ENCODE measurements at places on chromosomes 5 and 9.

DNA sequence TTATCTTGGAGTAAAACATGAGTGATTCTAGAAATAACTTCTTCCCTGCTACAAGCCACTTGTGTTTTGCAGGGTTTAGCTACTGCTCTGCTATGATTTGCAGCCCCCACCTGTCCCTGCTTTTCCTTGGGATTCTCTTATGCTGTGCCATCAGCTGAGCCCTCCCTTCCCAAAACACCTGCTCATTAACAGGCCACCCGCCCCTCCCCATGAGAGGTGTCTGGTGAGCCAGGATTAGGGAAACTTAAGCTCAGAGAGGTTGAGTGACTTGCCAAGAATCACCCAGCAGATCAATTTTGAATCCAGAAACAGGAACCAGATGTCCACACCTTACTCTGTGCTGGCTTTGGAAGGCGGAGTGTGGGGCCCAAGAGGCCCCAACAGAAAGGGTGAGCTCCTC lies 111.7 kb upstream of the CXCL14 start:
- DNase-seq, result peak; percentile 39

DNA sequence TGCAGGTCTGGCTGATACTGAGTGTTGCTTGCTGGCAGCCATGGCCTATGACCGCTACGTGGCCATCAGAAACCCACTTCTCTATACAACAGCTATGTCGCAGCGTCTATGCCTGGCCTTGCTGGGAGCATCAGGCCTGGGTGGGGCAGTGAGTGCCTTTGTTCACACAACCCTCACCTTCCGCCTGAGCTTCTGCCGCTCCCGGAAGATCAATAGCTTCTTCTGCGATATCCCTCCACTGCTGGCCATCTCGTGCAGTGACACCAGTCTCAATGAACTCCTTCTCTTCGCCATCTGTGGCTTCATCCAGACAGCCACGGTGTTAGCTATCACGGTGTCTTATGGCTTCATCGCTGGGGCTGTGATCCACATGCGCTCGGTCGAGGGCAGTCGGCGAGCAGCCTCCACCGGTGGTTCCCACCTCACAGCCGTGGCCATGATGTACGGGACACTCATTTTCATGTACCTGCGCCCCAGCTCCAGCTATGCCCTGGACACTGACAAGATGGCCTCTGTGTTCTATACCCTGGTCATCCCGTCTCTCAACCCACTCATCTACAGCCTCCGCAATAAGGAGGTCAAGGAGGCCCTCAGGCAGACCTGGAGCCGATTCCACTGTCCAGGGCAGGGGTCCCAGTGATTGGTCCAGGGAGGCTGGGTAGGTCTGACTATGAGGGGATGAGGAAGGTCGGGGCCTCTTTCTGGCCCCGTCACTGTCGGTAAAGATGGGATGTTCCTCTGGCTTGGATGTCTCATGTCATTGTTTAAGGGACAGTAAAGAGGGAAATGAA lies 718 bp downstream of the OR5C1 start:
- DNase-seq, result no peak

- no peak for DNase-seq
Measured at GRCh38 chr5:152465140-152465539, 60.1 kb upstream of the NMUR2 start.

- no peak for DNase-seq
Measured at GRCh38 chr5:150006318-150006717, 5.8 kb downstream of the HMGXB3 start.

DNA sequence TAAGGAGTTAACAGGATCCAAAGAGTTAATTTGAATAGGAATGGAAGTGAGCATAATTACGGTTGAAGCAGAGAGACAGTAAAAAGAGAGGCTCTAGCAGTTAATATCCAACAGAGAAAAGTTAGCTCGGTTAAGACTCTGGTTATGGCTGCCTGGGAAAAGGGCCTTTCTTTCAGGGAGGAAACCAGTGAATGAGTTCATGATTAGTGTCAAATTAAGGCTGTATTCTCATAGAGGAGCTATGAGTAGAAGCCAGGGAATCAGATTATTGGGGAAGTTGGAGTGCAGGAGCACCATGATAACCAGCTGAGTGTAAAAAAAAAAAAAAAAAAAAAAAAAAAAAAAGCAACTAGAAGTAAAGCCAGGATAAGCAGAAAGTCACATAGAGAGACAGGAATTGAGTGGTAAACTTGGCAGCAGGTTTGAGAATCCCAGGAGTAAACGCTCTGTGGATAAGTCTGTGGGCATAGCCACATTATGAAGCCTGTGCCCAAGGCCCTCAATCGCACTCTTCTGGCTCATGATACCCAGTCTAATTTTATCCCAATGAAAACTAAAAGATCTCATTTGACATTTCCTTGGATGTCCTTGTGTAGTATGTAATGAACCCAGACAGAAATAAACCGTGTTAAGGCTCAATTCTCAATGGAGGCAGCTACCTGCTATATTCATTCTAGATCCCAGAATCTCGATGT lies 372.6 kb upstream of the MPDZ start:
- no peak for DNase-seq

DNA sequence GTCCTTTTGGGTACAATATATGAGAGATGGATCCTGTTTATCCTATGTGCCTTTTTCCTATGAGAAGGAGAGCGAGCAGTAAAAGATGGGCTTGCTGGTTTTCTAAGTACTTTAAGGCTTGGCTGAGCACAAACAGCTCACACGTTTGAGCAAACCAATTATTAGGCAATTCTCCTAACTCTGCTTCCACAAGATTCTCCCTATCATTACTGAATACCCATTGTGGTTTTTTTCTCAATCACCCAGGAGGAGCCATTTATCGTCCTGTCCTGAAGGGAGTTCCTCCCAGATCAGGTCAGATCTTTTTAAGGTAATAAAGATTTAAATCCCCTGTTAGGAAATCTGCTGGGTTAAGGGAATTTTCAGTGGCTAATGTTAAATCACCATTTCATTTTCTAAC lies 19.4 kb upstream of the C1QTNF3 start:
- DNase-seq, result no peak

- no peak for DNase-seq
Measured at GRCh38 chr5:59040804-59041201, 457.9 kb downstream of the RAB3C start.
